ENCODE measurements at places on chromosomes 7 and 10.

DNA sequence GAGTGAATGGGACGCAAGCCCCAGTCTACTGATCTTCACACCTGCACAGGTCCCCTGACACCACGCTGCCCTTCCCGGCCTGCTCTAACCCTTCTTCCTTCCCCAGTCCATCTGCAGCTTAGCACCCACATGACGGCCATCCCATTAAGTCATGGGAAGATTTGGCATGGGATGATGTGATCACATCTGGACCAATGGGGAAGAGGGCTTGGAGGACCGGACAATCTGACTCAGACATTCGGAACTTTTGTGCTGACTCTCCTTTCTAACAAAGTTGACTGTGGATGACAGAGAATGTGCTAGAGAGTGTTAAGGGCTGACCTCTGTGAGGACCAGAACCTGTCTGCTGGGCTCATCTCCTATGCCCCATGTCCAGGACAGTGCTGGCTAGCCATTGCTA, 15.6 kb downstream of the CXCL12 start:
- DNase-seq = no peak

- no peak for DNase-seq
These were observed 18.8 kb upstream of the PPP1R9A start for GRCh38 chr7:94888551-94888950.

- no peak for DNase-seq
These were observed 48.9 kb downstream of the IRF5 start for GRCh38 chr7:128986609-128987008.

- no peak for DNase-seq
These were observed 91.1 kb downstream of the CXCL12 start for GRCh38 chr10:44293842-44294241.

- no peak for DNase-seq
These were observed 138.6 kb downstream of the NRF1 start for GRCh38 chr7:129750091-129750490.

DNA sequence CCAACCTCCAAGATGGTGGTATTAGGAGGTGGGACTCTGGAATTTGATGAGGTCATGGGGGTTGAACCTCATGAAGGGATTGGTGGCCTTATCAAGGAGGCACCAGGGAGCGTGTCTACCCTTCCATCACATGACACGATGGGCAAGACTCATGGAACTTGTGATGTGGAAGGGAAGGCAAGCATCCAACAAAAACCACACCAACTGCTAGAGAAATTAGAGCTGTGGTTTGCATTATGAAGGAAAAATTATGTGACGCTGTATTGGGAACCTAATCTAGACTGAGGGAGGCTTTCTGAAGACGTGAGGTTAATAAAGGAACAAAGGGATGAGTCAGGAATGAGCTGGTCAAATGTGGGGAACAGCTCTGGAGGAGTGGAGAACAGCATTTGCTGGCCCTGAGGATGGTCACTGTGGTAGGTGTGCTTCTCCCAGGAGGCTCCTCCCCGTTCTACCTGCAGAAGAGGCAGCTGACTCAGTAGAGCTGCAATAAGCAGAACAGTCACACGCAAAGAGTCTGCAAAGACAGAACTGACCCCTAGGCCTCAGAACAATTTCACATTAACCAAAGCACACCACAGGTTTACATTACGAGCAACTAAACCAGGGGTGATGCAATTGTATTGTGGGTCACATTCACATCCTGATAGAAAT, 236.6 kb upstream of the GRB10 start:
- DNase-seq = no peak

DNA sequence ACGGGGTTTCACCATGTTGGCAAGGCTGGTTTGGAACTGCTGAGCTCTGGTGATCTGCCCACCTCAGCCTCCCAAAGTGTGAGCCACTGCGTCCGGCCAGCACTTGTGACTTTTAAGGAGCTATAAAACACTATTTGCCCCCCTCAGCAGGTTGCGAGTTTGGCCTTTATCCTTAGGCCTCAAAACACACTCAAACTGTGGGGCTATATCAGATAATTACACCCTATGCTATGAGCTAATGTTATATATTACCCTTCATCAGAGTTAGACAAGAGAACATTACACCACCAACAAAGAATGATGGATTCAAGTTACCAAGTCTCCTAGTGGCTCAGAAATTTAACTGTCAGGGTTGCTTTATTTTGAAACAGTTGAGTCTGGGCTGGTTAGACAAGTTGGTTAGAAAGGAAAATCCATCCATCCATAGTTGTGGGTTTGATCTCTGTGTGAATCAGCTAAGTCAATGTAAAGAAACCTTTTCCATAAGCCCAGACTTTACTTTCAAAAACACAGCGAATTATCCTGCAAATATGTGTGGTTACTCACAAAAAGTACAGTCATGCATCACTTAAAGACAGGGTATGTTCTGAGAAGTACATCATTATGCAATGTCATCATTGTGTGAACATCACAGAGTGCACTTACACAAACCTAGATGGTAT, 115.8 kb downstream of the SEMA3D start:
- DNase-seq = no peak

GRCh38 chr10:86066696-86067095, 299.9 kb downstream of the GRID1 start:
- DNase-seq = no peak

GRCh38 chr10:17206210-17206709, 4.8 kb upstream of the TRDMT1 start:
- no peak for DNase-seq

- DNase-seq = no peak
These were observed 1.4 kb upstream of the TSPAN15 start for GRCh38 chr10:69449841-69450240.

GRCh38 chr7:28818996-28819395, 139.1 kb downstream of the TRIL start:
- DNase-seq = no peak

GRCh38 chr7:41648501-41648900, 54.4 kb downstream of the INHBA start:
- DNase-seq = no peak

- DNase-seq = no peak
These were observed 19.2 kb downstream of the GCC1 start for GRCh38 chr7:127566242-127566641.

GRCh38 chr10:103637927-103638557, 144.5 kb downstream of the NEURL1 start:
- no peak for DNase-seq

GRCh38 chr10:88110822-88111221, 247.4 kb downstream of the PTEN start:
- DNase-seq = no peak

- no peak for DNase-seq
These were observed 207.2 kb upstream of the ADARB2 start for GRCh38 chr10:1944487-1944886.

- no peak for DNase-seq
These were observed 136.3 kb upstream of the TMEM72 start for GRCh38 chr10:44774676-44775401.

DNA sequence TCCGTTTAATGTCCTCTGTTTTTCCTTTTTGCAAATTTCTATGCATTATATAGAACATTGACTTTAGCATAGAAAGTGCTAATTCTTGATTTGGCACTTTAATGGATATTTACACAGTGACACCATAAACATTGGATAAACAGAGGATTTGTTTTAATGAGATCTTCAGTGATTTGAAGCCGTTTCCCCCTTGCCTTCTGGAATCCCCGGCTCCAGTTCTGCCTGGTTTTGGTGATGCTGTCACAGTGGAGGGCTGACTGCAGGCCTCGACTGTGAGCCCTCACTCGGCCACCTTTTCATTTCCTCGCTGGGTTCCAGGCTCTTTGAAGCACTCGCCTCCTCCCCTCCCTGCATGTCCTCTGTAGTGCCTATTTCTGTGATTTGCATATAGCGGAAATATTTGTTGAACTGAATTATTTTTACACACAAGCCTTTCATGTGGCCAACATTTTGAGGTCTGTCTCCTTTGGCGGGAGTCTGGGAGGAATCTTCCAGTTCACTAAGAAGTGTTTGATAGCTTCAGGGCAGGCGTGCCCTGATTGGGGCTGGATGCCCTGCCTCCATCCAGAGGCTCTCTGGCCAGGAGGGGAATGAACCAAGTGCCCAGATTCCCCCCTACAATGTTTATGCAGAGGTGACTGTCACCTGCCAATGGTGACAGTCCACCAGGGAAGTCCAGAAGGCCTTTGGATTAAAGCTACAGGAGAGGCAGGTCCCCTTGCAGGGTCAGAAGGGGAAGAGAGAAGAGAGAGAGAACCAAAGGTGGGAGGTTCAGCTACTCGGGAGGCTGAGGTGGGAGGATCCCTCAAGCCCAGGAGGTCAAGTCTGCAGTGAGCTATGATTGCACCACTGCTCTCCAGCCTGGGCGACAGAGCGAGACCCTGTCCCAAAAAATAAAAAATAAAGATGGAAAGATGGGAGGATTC, 67.5 kb downstream of the CUX1 start:
- DNase-seq = no peak

- DNase-seq = peak; percentile 43
These were observed 411.5 kb upstream of the ZMIZ1 start for GRCh38 chr10:78657163-78657861.

DNA sequence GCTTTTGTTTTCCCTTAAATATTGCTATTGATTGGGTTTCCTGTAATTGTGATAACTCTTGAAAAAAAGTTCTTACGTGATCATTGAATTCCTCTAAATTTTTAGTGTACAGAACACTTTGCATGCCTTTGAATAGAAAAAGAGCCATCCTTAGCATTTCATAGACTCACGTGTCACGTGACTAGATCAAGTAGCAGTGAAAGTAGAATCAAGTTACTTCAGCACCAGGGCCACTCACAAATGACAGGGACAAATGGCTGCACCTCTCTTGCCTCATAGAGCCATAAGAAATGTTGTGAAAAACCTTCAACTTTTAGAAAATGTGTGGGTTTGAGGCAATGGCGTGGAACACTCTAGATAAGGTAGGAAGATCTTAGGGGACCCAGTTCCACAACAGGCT, 203.8 kb downstream of the ZEB1 start:
- DNase-seq = no peak

GRCh38 chr10:116737627-116738327, 4.6 kb downstream of the HSPA12A start:
- no peak for DNase-seq

GRCh38 chr7:74173491-74173865, 678 bp upstream of the EIF4H start:
- no peak for DNase-seq

DNA sequence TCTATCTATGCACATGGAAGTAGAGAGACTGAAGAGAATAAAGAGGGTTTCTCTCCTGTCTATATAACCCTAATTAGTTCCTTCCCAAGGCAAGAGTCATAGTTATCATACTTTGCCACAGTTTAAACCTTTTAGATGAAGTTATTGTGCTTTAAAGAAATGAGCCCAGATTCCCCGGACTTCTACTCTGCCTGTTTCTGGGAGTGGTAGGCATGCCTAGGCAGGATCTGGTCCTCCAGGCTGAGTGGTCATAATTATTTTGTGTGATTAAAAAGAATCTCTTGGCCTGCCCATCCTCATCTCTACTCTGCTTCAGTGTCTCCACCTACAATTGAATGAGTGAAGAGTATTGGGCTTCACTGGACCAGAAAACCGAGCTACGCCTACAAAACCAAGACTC, 179.2 kb downstream of the IMMP2L start:
- DNase-seq = no peak

DNA sequence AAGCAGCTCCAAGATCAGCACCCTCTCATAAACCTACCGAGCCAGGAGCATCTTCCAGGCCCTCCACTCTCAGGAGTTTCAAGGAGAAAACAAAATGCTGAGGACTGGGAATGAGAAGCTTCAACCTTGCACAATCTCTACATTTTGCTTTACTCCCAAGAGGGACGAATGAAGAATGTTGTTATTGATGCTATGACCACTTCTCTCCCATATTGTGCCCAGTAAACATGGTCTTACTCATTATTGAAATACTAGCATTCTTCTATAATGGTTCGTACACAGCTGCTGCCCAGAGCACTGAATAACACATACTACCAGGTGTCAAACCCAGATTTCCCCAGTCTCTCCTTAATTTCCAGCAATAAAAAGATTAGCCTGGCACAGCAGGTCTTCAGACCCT, 63.4 kb upstream of the BET1 start:
- DNase-seq = no peak

GRCh38 chr7:129523924-129524323, 21.6 kb downstream of the SMKR1 start:
- no peak for DNase-seq

DNA sequence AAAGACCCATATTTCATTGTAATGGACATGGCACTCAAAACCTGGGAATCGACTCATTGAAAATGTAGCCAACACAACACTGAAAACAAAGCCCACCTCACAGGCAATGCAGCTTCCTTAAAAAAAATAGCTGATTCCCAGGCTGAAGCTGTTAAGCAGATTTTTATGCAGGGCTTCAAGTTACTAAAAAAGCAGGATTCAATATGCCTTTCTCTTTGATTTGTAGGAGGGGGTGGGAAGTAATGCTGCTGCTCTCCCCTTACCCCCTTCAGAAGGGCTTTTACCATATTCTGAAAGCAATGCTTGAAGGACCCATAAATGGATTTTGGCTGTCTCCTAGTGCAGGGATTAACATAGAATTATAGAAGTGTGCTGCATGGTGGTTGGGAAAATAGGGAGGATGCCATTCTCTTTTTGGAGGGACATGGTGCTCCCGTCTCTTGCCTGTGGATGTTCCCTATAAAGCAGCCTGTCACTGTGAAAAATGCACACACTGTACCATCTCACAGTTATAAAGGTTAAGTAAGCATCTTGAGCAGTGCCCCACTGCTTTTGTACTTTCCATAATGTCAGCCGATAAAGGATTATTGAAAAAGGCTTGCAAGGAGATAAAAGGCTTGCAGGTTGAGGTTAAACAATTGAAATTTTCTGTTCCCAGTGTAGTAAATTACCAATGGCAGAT, 262.8 kb downstream of the AUTS2 start:
- DNase-seq = no peak

- no peak for DNase-seq
These were observed 1.3 kb upstream of the FZD8 start for GRCh38 chr10:35643151-35644049.

- no peak for DNase-seq
These were observed 205.6 kb downstream of the GRID1 start for GRCh38 chr10:86160890-86161585.

DNA sequence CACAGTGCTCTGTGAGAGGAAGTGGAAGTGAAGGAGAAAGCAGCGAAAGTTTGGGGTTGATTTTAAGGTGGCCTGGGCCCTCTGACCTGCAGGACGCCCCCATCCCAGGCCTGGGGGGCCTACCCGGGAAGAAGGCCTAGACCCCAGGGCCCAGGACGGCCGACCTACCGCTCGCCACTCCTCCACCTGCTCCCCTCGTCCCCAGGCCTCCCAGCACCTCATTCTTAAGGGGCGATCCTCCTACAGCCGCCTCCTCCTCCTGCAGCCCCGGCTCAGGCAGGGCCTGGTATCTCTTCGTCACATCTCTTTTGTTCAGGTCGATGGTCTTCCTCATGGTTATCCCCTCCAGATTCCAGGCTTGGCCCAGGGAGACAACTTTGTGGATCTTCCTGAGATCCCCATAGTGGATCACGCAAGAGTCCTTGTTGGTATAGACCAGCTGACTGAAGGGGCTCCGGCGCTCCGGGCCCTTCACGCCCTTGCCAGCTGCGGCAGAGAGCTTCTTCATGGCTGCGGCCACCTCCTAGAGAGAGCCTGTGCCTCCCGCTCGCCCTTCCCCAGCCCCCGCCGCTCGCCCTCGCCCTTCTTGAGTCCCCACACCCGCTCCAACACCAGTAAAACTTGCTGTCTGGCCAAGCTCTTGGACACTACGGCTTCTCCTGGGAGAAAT, 117.5 kb downstream of the OR13A1 start:
- DNase-seq = no peak
